Activated T-cell treated with anti-CD3 and anti-CD28 coated beads, Interleukin-2, amount 50 U/mL, for 4 hours (primary cell): ENCODE measurements at places on chromosomes 11 and 22.

GRCh38 chr11:86302092-86302793 lies at the start of gene HIKESHI:
Gene HIKESHI (plus strand): TSS chr11:86302240. CDS start chr11:86302449, 209 bp downstream.
- peak; percentile 88 for DNase-seq

DNA sequence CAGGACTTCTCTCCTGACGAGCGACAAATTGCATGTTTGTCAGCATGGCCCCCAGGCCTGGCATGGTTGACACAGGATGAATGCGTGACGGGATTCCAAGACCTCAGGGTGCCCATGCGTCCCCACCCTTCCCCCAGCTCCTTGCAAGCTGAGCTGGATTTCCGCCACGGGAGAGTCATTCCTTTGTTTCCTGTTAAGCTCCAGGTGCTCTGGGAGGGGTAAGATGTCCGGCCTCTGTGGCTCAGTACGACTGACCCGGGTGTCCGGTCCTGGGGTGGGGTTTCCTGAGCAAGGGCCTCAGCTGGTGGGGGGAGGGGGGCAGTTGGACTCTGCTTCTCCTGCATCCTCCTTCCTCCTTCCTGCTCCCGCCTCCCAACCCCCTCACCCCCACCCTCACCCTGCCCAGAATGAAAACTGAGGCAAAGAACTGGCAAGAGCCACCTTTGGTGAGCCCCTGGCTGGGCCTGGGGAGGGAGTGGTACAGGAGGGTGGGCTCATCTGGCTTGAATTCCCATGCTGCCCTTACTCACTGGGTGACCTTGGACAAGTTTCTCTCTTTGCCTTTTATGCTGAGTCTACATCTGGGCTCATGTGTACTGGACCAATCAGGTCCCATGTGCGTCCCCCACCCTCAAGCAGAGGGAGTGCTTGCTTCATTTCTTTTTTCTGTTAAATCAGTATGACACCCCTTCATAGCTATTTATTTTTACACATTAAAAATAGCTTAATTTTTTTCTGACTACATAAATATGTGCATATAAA lies 2.5 kb downstream of the CDC42EP2 start:
- DNase-seq: no peak

DNA sequence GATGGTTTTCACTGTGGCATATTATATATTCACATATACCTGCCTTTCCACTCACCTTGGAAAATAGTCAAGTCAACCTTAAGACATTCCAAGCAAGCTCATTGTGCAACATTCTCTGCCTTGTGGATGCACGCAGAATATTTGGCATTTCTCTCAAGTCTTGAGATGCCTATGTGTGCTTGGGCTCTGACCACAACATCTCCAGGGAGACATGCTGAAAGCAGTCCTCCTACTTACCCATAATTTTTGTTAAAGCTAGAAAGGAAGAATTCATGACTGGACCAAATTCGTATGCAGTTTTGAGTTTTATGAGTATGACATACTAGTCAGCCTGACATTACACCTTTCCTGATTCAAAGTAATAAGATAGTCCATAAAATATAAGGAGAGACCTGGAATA lies 684.0 kb downstream of the OPCML start:
- no peak for DNase-seq

- DNase-seq: no peak
Measured at GRCh38 chr11:113805640-113806039, 26.0 kb downstream of the CLDN25 start.

- DNase-seq: peak; percentile 60
Measured at GRCh38 chr22:42269432-42270175, 849 bp downstream of the TCF20 start.

DNA sequence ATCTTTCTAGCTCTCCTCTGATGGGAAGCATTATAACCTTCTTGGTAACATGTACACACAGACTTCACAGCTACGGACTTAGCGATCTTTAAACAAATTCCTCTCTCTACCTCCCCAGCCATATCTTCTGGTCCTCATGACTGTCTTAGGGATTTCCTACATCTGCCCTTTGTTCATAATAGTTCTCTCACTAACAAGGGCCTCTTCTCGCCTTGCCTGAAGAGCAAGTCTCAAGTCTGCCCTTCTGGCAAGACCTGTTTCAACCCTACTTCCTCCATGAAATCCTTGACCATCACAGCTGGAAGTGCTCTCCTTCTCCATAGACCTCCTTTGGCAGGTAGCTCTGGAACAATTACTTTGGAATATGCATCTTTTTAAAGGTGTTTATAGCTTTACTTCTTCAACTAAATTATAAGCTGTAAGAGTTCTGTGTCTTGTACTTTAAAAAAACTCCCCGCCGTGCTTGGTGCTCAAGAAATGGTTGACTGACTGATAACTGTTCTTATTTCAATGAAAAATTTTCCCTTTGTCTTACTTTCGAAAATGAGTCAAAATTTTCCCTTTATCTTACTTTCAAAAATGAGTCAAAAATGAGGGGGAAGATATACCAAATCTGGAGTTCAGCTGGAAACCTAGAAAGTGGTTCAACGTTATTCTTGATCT lies 34.7 kb downstream of the SNX19 start:
- no peak for DNase-seq

DNA sequence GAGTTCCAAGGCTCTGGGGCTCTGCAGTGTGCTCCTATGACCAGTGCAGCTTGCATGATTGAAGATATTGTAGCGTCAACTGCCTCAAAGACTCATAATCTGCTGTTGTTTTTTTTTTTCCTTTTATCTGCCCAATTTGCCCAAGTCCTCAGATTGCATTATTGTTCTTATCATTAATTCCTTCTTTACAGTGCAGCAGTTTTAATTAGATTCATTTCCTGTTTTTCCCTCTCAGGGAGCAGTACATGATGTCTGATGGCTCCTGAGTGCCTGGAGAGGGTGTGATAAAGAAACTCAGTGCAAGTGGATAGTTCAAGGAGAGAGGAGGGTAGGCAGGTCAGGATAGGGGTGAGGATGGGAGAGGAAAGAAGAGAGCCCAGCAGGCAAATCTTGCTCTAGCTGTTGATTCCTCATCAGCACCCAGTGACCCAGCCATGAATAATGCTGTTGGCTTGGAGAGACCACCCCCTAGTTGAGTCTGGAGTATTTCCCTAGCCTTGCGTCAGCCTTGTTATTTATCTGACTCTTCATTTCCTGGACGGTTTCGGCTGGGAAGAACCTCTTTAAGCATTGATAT lies 219.6 kb upstream of the SESN3 start:
- no peak for DNase-seq

DNA sequence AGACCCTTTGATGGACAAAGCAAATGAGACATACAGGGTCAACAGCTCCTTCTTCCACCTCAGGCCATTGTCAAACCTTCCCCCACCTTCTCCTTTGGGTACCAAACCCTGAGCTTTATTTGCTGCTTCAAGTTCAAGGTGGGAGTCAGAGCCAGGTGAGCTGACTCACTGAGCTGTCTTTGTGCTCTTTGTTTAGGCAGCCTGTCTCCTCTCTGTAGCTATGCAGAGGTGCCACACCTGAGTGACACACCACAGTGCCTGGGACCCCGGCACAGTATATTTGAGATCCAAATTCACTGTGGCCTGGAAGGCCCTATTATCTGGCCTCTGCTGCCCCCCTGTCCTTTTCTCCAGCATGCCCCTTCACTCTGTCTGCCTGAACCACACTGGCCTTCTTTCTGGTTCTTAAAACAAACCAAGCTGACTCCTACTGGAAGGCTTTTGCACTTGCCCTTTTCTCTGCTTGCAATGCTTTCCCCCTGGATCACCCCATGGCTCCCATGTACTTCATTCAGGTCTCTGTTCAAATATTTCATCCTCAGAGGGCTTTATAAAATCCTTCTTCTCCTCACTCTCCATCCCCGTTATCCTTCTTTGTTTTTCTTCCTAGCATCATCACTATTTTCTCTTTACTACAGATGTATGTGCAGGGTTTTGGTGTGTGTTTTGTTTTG lies 16.1 kb downstream of the LMO2 start:
- no peak for DNase-seq

DNA sequence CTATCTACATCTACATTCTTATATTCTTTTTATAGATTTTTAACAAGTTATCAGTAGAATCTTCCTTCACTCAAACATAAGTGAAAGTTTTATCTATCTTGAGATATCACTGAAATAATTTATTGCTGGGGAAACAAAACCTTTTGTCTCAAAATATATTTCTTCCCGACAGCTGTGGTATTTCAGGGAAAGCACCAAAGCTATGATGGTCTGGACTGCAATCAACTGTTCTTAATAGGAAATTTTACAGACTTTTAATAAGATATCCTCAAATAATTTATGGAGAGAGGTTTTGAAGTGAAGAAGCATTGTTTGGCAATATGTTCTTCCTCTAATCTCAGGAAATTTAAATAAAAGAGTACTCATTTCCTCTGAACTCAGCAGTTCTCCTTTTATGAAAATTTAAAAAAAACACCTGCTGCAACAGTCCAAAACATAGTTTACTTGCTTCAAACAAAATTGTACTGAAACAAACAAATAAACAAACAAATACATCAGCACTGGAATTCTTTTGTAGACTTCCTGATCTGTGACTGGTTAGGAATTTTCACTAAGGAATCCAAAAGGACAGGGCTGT lies 33.9 kb upstream of the EIF3M start:
- DNase-seq: no peak

DNA sequence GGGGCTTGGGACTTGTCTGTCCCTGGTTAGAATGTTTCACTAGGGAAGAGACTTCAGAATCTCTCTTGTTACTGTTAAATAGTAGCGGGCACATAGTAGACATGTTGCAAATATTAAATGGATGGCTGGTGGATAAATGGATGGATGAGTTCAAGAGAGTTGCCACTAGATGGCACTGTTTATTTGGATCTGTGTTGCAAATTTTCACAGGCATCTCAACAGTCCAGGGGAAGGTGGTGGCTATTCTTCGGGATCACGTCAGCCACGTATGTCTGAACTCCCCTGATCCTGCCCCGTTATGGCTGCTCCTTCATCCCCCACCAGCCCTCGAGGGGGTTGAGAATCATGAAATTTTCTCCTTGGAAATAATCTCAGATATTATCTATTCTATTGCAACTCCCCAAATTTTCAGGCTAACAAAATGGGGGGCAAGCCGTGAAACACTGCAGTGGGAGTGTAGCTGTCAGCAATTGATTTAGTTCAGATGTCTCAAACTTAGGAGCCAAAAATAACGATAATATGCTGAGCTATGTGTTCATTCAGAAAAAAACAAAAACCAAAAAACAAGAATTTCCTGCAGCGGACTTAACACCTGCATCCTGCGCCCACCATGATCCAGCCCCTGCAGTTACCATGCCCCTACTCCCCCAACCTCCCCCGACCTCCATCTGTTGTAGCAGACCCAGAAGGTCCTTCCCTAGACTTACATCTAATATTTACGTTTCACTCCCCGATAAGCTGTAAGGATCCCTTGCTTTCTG lies 29.1 kb upstream of the BIRC3 start:
- no peak for DNase-seq

DNA sequence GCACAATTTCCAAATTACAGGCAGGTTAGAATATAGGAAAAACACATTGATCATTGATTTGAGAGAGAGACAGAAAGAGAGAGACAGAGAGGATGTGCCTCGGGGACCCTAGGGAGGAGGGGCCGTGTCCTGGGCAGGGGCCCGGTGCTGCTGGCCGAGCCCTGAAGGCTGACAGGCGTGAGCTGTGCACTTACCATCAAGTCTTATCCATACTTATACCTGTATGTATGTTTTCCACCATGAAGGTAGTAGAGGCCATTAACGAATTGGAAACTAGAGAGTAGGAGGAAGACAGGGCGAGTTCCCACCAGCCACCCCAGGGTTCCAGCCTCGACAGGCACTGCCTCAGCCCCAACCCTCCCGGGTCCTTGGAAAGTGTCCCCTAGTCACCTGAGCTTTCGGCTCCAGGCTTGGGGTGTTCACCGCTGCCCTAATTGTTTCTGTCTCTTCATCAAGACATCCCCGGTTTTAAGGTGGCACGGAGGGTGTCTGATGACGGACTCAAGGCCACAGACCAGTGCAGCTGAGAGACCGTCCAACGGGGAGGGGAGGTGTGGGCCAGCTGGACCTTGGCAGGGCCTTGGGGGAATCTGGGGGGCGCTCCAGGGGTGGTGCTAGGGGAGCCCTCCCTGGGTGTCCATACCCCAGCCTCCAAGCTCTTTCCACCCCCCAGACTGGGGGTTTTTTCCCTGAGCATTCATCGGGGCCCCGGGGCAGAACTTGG lies 431.3 kb downstream of the TBC1D22A start:
- no peak for DNase-seq

GRCh38 chr22:19396561-19396933 lies 35.0 kb downstream of the HIRA start:
- DNase-seq: no peak

DNA sequence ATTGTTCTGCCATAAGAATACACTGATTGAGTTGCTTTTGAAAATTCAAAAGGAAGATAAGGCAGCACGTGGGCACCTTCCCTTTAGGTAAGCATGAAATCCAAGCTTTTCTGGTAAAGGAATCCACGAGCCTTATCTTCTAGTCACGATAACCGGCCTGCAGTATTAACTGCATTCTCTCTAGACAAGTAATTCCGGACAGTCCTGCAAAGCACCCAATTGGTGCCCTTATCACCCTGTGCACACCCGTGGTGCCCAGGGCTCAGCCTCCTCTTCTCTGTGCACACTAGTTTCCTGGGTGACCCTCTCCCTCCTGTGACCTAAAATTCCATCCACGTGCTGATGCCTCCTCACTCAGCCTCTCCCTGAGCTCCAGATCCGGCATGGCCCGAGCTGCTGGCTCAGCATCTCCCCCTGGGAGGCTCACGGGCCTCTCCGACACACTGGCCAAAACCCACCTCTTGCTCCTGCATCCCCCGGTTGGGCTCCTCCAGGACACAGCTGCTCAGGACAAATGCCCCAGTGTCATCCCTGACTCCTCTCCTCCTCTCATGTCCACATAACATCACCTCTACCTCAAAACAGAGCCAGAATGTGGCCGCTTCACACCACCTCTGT lies 63.7 kb downstream of the PACSIN2 start:
- DNase-seq: no peak

DNA sequence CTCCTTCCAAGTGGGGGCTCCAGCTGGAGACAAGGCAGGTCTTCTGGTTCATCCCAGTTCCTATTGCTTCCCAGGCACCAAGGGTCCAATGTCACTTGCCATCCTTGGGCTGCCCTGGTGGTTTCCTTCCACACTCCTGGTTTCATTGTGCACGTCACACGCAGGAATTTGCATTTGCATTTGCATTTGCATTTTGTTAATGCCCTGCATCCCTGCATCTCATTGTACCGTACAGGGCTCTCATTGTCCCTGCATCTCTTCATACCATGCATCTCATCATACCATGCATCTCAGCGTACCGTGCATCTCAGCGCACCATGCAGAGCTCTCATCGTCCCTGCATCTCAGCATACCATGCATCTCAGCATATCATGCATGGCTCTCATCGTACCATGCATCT lies 112.2 kb upstream of the SYT13 start:
- no peak for DNase-seq

DNA sequence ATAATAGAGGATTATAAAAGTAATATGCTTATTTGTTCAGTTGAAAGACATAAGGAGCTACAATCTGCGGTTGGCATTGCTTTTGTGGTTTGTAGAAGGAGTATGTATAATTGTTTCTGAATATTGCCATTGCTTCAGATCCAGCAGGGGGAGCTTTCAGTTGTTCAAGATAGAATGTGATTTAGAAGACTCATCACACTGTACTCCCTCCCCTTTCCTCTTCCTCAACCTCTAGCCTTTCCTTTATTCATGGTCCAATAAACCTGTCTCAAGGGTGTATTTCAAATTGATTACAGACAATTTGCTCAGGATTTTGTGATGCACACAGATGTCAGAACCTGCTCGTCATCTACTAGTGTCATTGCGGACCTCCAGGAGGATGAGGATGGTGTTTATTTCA lies 9.8 kb downstream of the PRMT3 start:
- DNase-seq: no peak
